ENCODE measurements at places on chromosomes 12 and 14. TPM values are rescaled to one million over a fixed set of nuclear protein-coding genes. Genes with fewer than 3 reads are reported as not detected.

Gene USP5
- 77.6 TPM for total RNA-seq

Gene KIF5A
- 0.29 TPM for total RNA-seq

Gene APOF
- not detected for total RNA-seq

Gene EXD2
- total RNA-seq, result 12.5 TPM

Gene CLEC7A
- not detected for total RNA-seq

Gene HEBP1
- 57.9 TPM for total RNA-seq

Gene METTL3
- 47.8 TPM for total RNA-seq

Gene SCNN1A
- total RNA-seq, result 15.6 TPM

Gene RNU4-1
- total RNA-seq, result not detected

Gene RFX4
- total RNA-seq, result not detected
